H1 (cell line): ENCODE measurements at places on chromosomes 3 and 15. TPM values are rescaled to one million over a fixed set of nuclear protein-coding genes. Genes with fewer than 3 reads are reported as not detected.

- DNase-seq = no peak
Measured at GRCh38 chr3:129878355-129878754, 15.2 kb downstream of the TMCC1 start.

DNA sequence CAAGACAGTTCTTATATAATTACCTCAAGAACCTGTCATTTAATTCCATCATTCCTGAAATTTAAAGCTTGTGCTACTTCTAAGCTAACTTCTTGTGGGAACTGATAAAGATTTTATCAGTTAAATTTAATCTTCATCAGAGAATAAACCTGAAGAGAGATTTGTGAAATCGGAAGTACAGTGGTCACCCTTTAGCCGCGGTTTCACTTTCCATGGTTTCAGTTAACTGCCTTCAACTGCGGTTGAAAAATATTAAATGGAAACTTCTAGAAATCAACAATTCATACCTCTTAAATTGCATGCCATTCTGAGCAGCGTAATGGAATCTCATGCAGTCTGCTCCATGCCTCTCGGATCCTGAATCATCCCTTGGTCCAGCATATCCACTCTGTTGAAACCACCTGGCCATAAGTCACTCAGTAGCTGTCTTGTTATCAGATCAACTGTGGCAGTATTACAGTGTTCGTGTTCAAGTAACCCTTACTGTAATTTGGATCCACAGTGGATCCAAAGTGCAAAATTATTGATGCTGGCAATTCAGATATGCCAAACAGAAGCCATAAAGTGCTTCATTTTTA is 626.1 kb downstream of the CADM2 start:
- DNase-seq = no peak

Gene GABRR3
- total RNA-seq = not detected in 2 replicates

Gene MED12L
- total RNA-seq = 24.0 and 26.2 TPM in 2 replicates

GRCh38 chr15:26870346-26870745 is 3.5 kb downstream of the GABRA5 start:
- DNase-seq = no peak

DNA sequence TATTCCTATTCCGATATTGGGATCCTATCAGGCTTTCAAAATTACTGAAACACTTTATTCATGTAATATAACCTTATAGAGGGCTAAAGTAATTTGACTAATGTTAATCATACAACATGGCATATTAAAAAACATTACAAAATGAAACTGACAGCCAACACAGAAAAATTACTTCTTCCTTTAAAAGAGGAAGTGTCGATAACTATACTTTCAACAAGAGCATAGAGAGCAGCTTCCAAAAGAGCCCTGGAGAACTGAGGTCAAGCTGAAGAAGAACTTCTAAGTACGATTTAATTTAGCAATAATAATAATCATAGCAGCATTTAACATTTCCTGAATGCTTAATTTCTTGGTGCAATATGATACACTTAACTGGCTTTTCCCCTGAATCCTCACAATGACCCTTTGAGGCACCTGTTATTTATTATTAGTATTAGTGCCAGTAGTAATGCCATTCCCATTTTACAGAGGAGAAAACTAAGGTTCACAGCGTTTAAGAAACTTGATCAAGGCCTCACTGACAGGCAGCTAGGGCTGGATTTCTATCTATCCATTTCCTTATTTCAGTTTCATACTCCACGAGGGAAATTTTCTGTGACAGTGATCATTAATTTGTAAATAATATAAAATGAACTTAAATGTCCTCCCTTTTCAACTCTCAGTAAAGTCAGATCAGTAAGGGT is 181.6 kb downstream of the CFAP20DC start:
- DNase-seq = no peak

DNA sequence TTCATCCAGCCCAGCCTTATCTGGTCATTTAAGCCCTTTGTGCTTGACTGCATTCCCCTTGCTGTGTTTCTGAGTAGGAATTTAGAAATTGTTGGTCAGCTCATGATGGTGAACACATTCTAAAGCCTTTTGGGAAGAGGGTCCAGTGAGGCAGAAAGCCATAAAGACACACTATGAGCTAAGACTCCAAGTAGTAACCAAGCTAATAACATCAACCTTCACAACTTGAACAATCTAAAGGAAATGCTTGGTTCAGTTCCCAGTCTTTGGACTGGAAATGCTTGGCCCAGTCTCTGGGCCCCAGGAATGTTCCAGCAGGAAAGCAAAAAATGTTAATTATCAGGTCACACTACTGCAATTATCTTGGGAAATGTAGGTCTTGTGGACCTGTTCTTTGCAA is 7.7 kb downstream of the PLSCR1 start:
- no peak for DNase-seq

DNA sequence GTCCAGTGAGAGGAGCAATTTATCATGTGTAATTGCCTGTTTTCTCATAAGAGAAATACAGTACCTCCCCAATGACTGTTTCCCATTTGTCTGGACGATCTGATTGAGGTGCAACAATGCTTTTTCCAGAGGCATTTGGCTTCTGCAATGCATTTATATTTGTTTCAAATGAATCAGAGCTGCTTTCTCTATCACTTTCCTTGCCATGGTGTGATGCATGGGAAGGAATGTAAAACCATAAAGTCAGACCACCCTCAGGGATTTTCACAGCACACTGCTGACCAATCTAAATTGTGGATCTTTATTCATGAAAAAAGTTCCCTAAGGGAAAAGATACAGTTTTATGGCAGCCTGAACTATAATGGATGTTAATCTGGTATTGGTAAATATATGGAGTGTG is 333.0 kb downstream of the ZNF385D start:
- DNase-seq = no peak

Gene TUSC7
- not detected in 2 replicates for total RNA-seq

GRCh38 chr3:44416031-44417030 is 61.1 kb downstream of the ZNF445 start:
- peak; percentile 32 for DNase-seq

GRCh38 chr15:84001655-84002054 is 233.9 kb upstream of the GOLGA6L4 start:
- DNase-seq = no peak

Gene ERC2
- 20.9 and 22.8 TPM in 2 replicates for total RNA-seq

Gene SH3GL3
- 16.3 and 19.1 TPM in 2 replicates for total RNA-seq

- DNase-seq = no peak
Measured at GRCh38 chr3:138678086-138678485, 69.5 kb downstream of the FAIM start.

Gene ALDH1A2
- total RNA-seq = 0.24 and 0.31 TPM in 2 replicates

DNA sequence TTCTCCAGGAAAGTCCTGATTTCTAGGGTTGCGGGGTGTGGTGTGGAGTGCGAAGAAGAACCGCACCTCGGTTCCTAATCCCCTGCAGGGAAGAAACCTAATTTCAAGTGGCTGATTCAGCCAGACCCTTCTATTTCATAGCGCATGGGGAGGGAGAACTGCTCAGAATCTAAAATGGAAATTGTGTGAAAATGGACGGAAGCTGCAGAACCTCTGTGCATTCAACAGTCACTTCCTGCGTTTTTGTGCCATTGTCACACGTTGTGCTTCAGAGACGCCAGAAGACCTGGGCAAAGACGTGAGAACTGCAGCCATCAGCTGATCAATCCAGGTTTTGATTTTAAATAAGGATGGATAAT is 1.2 kb downstream of the SIDT1 start:
- no peak for DNase-seq

DNA sequence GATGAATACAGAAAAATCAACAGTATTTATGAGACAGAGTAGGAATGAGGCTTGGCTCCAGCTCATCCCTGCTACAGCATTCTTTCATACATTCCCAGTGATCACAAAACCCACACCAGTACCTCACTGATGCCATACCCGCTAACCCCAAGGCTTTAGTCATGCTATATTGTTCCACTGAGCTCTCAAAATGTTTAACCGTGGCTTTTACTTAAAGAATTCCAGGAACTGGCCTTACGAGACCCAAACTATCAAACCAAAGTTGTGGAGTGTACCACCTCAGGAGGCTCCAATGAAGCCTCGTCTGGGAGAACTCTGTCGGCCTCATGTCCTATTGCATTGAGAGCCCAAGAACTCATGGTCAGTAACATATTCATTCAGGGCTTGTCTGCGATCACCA is 278.9 kb downstream of the ULK4 start:
- DNase-seq = no peak

DNA sequence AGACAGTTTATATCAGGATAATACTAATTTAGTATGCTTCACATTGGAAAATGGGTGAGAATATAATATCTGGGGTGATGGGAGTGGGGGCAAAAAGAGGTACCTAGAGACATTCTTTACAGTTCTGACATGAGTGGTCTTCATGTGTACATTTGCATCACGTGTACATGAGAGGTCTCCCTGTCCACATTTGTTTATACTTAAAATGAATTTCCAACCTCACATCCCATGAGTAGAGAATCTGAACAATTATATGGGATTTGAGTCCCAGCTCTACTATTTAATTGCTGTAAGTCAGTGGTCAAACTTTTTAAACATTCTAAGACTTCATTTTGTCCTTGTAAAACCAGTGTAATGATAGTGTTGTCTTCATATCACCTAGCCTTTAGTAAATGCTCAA is 408.4 kb downstream of the NAALADL2 start:
- DNase-seq = no peak

- peak; percentile 20 for DNase-seq
Measured at GRCh38 chr3:126151562-126152302, 28.7 kb downstream of the ALDH1L1 start.

DNA sequence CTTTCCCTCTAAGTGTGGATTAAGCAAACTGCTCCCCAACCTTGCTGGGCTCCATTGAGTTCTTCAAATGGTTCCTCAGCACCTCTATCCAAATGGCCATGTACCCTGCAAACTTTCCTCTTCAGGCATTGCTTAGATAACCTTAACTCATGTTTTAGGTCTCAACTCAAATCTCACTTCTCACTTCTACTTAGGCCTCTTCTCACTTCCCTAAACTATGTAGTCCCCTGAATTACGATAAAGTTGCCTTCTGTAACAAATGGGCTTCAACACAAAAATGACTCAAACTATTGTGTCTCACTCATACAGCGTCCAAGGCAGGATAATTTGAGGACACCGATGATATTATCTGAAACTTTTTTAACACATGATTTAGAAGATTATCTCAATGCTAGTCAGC is 62.4 kb upstream of the STAC start:
- no peak for DNase-seq

GRCh38 chr3:127714125-127714571 is 41.4 kb downstream of the ABTB1 start:
- DNase-seq = no peak

DNA sequence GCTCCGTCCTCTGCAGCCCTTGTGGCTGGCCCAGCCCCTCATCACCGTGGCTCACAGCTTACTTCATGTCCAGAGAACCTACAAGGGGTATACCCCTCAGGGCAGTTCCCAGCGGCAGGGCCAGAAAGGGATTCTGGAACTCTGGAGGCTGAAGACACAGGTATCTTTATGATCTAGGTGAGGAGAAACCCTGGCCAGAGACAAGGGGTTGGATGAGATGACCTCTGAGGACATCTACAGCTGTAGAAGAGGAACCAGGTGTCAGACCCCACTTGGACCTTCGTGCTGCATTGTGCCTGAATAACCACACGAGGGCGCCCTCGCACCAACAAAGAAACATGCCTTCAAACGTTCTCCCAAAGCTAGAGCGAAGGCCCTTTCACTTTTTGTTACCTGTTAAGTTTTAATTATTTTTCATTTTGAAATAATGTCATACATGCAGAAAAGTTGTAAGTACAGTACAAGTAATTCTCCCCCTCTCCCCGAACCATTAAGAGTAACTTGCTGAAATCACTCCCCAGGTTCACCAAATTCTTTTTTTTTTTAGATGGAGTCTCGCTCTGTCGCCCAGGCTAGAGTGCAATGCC is 118.7 kb upstream of the SMAD3 start:
- DNase-seq = no peak

DNA sequence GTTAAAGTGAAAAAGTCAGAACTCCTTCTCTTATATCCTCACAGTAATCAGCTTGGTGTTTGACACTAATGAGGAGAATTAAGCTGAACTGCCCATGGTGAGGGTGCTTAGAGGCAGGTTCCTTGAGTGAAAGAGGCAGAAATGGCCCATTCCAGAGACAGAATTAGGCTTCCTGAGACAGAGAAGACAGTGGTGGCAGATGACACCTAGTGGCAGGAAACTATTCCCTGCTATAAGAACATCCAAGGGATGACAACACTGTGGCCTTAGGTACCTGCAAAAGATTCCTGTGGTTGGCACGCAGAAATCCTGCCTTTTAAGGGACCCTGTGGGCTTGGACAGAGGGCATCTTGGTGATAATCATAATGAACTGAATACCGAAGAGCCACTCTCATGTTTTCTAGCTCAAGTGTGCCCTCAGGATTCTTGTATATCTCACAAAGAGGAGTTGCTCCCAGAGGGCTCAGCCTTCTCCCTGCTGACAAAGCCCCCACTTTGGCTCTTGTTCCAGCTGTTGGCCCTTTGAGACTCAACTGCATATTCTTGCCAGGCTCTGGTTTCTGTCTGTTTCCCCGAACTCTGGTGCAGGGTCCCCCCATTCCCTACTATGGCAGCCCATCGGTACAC is 56.0 kb downstream of the KBTBD12 start:
- no peak for DNase-seq

Gene SERPINI2
- total RNA-seq = 0.25 and 0.26 TPM in 2 replicates

DNA sequence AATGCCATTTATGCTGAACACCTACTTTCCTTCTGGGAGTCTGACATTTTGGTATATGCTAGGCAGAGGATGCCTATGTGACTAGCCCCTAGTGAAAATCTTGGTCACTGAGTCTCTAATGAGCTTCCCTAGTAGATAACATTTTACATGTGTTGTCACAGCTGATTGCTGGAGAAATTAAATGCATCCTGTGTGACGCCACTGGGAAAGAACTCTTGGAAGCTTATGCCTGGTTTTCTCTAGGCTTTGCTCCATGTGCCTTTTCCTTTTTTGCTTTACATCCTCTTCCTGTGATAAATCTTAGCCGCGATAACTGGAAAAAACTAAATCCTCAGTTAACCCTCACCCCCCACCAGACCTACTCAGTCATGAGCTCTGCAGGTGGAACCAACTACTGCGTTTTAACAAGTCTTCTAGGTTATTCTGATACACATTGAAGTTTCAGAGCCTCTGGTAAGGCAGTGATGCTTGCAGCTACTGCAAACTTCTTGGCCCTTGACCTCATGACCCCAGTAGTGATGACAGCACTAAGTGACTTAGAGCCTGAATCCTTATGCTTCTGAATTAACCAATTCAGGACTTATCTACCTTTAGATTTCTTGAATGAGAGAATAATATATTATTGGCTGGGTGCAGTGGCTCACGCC is 292.4 kb upstream of the SOX14 start:
- DNase-seq = no peak

- no peak for DNase-seq
Measured at GRCh38 chr15:53324061-53324460, 435.4 kb downstream of the WDR72 start.

Gene GOLGA8G
- not detected in 2 replicates for total RNA-seq

- no peak for DNase-seq
Measured at GRCh38 chr3:115848641-115849040, 225.3 kb downstream of the GAP43 start.

DNA sequence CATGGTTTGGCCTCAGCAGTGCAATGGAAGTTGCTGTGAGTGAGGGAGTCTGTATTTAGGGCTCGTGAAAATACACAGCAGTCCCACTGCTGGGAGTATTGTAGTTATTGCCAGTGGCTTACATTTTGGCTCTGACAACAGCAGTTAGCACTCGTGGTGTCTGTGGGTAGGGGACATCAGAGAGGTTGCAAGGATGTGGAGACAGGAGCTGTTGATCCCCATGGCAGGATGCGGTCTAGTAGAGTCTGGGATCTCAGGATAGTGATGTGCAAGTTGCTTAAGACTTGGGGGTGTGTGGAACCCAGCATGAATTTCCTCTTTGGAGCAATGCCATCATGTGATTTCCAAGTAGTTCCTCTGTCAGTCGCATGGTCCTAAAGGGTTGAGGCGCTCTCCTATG is 59.9 kb downstream of the GALK2 start:
- DNase-seq = no peak

GRCh38 chr3:172126741-172127140 is 87.4 kb downstream of the FNDC3B start:
- DNase-seq = no peak

Gene P2RY12
- not detected in 2 replicates for total RNA-seq
